Glutamatergic neuron (in vitro differentiated cells): ENCODE measurements at places on chromosomes 4 and X. TPM values are rescaled to one million over a fixed set of nuclear protein-coding genes. Genes with fewer than 3 reads are reported as not detected.

DRP2 gene
- total RNA-seq, result 0.51 TPM

AADAT gene
- total RNA-seq, result 28.4 TPM

CTAG1B gene
- total RNA-seq, result not detected

GLRA3 gene
- not detected for total RNA-seq

MXD4 gene
- total RNA-seq, result 143 TPM

ADAMTS3 gene
- 0.10 TPM for total RNA-seq

HMGN5 gene
- total RNA-seq, result 2.9 TPM

RNF128 gene
- not detected for total RNA-seq

FGFBP1 gene
- not detected for total RNA-seq

NWD2 gene
- total RNA-seq, result 0.17 TPM

STEEP1 gene
- total RNA-seq, result 28.7 TPM

APBB2 gene
- 117 TPM for total RNA-seq

NSG1 gene
- 208 TPM for total RNA-seq

ZNF732 gene
- 1.3 TPM for total RNA-seq

CCDC149 gene
- total RNA-seq, result 5.2 TPM

SPARCL1 gene
- not detected for total RNA-seq
